A549 (cell line): ENCODE measurements at places on chromosomes 7 and 10. TPM values are rescaled to one million over a fixed set of nuclear protein-coding genes. Genes with fewer than 3 reads are reported as not detected.

GRCh38 chr10:30398788-30399187 is 35.2 kb upstream of the MAP3K8 start:
- DNase-seq, result no peak

CYP2C8 gene
- not detected in 3 replicates for polyA plus RNA-seq

GRCh38 chr10:63593576-63593975 is 72.4 kb downstream of the REEP3 start:
- DNase-seq, result no peak

- no peak for DNase-seq
Measured at GRCh38 chr7:128773604-128774003, 2.0 kb downstream of the OPN1SW start.

- no peak for DNase-seq
Measured at GRCh38 chr10:95964756-95965155, 57.0 kb downstream of the CC2D2B start.

CYP3A7 gene
- polyA plus RNA-seq, result 0.14 TPM in 1 of 3 replicates, not detected in the others

DNA sequence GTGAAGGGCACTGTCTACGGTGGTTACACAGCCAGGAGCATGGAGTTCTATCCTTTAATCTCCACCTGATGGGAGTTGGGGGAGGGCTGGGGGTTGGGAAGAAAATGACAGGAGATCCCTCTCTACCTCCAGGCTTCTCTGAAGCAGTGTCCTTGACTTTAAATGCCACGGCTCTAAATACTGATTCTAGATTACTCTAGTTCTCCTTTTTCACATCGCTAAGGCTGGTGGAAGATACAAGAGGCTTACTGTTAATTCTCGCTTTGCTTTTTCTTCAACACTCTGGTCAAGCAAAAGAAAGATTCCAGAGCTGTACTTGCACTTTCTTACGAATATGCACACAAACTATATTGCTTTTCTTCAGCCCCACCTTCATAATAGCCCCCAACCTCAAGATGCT is 30.5 kb downstream of the ARL3 start:
- DNase-seq, result no peak

SND1 gene
- polyA plus RNA-seq, result 102 to 105 TPM (median 105 TPM) in 3 replicates

PRPS1L1 gene
- not detected in 3 replicates for polyA plus RNA-seq

- DNase-seq, result no peak
Measured at GRCh38 chr7:34453150-34453549, 204.9 kb upstream of the NPSR1 start.

DNA sequence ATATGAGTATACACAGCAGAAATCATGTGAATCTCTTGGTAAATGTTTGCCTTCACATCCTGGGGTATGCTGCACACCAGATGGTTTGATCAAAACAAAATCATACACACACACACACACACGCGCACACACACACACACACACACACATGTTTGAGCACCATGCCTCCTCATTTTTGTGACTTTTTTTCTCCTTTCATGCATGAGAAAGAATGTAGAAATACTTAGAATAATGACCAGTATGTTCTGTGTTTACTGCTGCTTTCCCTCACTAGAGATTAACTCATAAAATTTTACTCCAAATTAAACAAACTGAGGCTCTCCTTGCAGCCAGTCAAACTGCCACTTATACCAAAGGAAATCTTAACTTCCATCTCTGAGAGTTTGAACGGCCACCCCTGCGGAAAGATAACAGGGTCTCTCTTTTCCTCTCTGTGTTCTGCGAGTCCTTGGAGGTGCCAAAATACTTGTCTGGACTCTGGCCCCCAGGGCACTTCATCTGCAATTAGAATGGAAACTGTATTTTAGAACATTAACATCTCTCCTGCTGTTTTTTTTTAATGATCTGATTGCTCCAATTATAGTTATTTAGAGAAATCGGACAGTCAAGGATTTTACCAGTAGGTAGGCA is 320.8 kb upstream of the NFE2L3 start:
- DNase-seq, result no peak

- DNase-seq, result no peak
Measured at GRCh38 chr10:83607959-83608745, 531.2 kb upstream of the GHITM start.
